ENCODE measurements at places on chromosomes 3 and 15.

GRCh38 chr3:52429779-52430415, 15.0 kb downstream of the SEMA3G start:
- DNase-seq, result no peak

- no peak for DNase-seq
Observed at GRCh38 chr15:60635507-60636352, 156.8 kb upstream of the ICE2 start.

DNA sequence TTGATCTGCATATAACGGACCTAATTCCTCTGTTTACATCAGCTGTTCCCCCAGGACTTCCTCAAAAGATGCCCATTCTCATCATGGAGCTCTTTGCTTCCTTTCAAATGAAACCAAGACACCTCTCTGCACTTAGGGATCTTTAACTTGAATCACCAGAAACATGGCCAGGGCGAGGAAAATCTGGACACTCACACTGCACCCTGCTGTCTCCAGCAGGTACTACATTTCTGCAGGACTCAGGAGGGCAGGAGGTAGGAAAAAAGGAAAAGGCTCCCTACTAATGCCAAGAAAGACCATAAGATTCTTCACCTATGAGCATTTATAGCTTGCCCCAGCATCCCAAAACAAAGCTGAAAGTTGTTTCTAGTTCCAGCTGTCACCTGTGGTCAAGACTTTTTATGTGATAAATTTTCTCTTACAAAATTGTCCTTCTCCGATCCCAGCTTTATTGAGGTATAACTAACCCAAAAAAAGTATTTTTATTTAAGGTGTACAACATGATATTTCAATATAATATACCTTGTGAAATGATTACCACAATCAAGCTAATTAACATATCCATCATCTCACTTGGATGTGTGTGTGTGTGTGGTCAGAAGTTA, 87.3 kb upstream of the C15orf61 start:
- DNase-seq, result peak; percentile 19

DNA sequence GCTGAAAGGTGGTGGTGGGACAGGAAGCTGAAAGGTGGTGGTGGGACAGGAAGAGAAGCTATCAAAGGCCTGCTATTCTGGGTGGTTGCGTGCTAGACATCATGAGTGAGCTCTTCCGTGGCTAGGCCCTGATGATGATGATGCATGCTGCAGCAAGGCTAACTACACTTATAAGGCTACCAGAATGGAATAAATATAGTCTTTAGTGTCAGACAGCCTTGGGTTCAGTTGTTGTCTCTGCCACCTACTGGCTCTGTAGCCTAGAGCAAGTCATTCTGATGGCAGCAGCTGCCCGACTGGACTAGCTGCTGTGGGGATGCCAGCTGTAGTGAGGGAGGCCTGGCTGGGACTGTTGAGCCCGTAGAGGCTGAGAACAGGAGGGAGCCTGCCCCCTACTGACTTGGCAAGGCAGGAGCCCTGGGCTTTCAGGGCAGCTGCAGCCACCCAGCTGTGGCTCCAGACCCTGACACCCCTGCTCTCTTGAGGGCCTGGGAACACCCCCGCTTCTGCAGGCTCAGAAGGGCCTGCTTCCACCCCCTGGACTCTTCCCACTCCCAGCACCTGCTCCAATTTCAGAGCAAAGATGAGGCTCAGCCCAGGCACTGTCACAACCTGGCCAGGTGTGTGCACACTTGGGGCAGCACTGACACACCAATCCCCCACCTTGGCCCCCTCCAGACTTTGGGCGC, 21.4 kb upstream of the ZBED2 start:
- DNase-seq, result peak; percentile 71

Data from CD4-positive, alpha-beta T cell treated with Interleukin-17A for 1 hour (primary cell).